ENCODE measurements at places on chromosomes 5 and 9.

DNA sequence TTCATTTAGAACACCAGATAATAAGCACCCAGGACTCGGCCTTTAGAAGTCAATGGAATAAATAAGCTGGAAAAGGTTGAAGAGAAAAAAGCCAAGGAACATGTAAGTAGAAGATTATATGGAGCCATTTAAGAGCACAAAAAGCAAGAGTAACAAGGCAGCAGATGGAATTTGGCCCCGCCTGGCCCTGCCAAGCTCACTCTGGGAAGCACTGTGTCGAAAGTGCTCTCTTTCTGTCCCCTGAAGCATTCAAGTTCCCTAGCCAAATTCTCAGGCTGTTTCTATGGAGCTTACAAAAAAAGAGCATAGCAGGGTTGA, 73.0 kb upstream of the GPR151 start:
- no peak for DNase-seq

GRCh38 chr9:89958086-89958485, 353.3 kb downstream of the GADD45G start:
- DNase-seq, result no peak

GRCh38 chr5:97888439-97888838, 705.4 kb upstream of the RIOK2 start:
- no peak for DNase-seq

- no peak for DNase-seq
These were observed 210.6 kb downstream of the PCSK5 start for GRCh38 chr9:76101075-76101474.

GRCh38 chr9:68983008-68983411, 30.9 kb downstream of the PRKACG start:
- peak; percentile 95 for DNase-seq

GRCh38 chr9:133995012-133995896, 3.1 kb upstream of the VAV2 start:
- DNase-seq, result no peak

GRCh38 chr9:125999504-125999881, 252.3 kb downstream of the PBX3 start:
- no peak for DNase-seq

- DNase-seq, result no peak
These were observed 145.5 kb upstream of the PCA3 start for GRCh38 chr9:76618762-76619161.

- DNase-seq, result no peak
These were observed 14.2 kb upstream of the PPP1R2B start for GRCh38 chr5:156835905-156836304.

GRCh38 chr5:144307736-144308135, 137.1 kb downstream of the KCTD16 start:
- DNase-seq, result no peak

DNA sequence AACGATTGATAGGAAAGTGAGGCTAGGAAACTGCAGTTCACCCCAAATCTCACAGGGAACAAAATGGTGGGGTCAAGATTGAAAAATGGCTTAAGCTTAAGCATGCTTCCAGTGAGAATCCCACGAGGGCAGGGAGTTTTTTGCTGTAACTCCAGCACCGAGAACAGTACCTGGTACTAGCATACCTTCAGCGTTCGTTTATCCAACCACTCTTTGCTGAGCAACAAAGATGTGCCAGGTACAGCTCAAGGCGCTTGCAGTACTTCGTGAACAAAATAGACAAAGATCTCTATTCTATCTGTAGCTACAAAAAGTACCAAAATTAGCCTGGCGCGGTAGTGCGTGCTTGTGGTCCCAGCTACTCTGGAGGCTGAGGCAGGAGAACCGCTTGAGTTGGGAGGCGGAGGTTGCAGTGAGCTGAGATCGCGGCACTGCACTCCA, 778 bp upstream of the PPP6C start:
- no peak for DNase-seq

- DNase-seq, result no peak
These were observed 27.5 kb downstream of the STK10 start for GRCh38 chr5:172160506-172160905.

GRCh38 chr5:67291671-67292070, 95.1 kb upstream of the CD180 start:
- DNase-seq, result no peak

All from erythroblast (primary cell).